Activated CD4-positive, alpha-beta T cell treated with anti-CD3 and anti-CD28 coated beads, Interleukin-2, Interleukin-6, amounts not matched to agents 100 ng/mL and 50 ng/mL, durations not matched to agents 16 hours and 8 hours (primary cell): ENCODE measurements at places on chromosomes 16 and 17.

GRCh38 chr17:30952638-30953393, 18.0 kb upstream of the RNF135 start:
- DNase-seq: no peak

DNA sequence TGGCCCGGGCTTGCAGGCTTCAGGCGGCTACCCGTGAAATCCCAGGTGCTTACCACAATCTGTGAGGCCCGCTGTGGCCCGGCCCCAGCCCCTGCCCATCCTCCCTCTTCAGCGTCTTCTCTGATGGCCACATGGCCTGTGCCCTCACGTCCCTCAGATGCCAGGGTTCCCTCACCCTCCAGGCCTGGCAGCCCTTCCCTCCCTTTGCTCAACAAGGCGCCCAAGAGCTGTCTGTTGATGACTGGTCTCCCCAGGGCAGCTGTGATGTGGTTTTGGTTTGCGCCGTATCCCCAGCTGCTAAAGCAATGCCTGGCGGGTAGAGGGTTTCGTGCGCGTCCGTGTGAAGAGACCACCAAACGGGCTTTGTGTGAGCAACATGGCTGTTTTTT, 35.1 kb downstream of the PMM2 start:
- no peak for DNase-seq

GRCh38 chr16:14301169-14302030, 230.3 kb downstream of the MRTFB start:
- no peak for DNase-seq

- no peak for DNase-seq
Measured at GRCh38 chr17:45300060-45300751, 16.6 kb downstream of the MAP3K14 start.

- DNase-seq: no peak
Measured at GRCh38 chr17:40145476-40145875, 5.1 kb downstream of the CASC3 start.

DNA sequence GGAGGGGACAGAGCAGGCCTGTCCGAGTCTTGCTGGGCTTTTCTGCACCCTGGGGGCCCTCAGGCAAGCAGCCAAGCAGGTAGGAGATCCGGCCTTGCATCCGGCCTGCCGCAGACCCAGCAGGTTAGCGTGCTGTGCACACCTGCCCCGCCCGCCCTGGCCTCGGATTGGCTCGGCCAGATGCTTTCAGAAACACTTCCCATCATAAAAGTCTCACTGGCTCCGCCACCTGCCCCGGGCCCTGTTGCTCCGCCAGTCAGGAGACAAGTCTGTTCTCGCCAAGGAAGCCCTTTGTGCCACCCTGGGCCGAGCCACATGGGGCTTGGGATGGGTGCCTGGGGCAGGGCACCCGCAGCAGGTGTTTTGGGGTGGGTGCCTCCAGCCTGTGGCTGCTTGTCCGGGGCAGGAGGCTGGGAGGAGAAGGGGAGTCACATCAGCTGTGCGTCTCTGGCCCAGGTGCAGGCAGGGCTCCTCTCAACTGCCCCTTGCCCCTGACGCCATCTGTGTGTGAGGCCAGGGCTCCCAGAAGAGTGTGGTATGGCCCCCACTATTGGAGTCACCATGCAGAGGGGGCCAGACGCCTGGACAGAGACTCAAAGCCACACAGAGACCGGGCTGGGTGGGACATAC, 228.2 kb upstream of the GSE1 start:
- DNase-seq: no peak

DNA sequence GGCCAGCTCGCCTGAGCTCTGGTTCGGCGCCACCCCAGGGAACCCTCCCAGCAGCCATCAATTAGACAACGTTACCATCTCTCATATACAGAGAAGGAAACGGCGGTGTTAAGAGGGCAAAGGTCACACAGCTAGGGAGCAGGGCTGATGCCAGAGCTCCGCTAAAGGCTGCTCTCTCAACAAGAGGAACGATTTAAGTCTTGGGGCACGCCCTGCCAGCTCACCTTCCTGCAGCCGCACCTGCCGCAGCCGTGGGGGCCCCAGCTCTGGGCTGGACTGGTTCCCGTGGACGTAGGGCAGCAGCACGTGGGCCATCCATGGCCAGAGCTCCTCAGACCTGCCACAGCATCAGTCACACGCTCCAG, 43.5 kb downstream of the PKD1 start:
- no peak for DNase-seq
